ENCODE measurements at places on chromosomes 16 and 17. TPM values are rescaled to one million over a fixed set of nuclear protein-coding genes. Genes with fewer than 3 reads are reported as not detected.

The PPM1E gene
- 1.6 TPM for total RNA-seq

The TMC5 gene
- total RNA-seq: 1.6 TPM

The BMERB1 gene
- total RNA-seq: 7.3 TPM

The PLCG2 gene
- total RNA-seq: 42.8 TPM

The LRRC46 gene
- total RNA-seq: 0.82 TPM

The CBLN1 gene
- 0.14 TPM for total RNA-seq

The GRIN2A gene
- 1.2 TPM for total RNA-seq

The TBC1D26 gene
- 2.0 TPM for total RNA-seq

The SPEM3 gene
- not detected for total RNA-seq

The TLCD1 gene
- total RNA-seq: 22.9 TPM

The CLEC3A gene
- total RNA-seq: not detected

The PRCD gene
- total RNA-seq: 4.8 TPM

The PRSS22 gene
- 5.0 TPM for total RNA-seq

The WNT9B gene
- total RNA-seq: not detected

The CHTF8 gene
- 145 TPM for total RNA-seq

The CNGB1 gene
- 0.73 TPM for total RNA-seq

The ABCC3 gene
- not detected for total RNA-seq

The TMEM92 gene
- total RNA-seq: 73.6 TPM

The FA2H gene
- 2.4 TPM for total RNA-seq

The C17orf75 gene
- 26.3 TPM for total RNA-seq

The AOC2 gene
- total RNA-seq: 2.1 TPM

The USP31 gene
- 19.9 TPM for total RNA-seq

The HS3ST4 gene
- 3.9 TPM for total RNA-seq

The FBXL19 gene
- total RNA-seq: 82.4 TPM

The TAT gene
- not detected for total RNA-seq

The CNTD1 gene
- total RNA-seq: not detected

The CDH8 gene
- 13.9 TPM for total RNA-seq

The KLHL36 gene
- total RNA-seq: 59.2 TPM

The IST1 gene
- 253 TPM for total RNA-seq

The SLC5A2 gene
- total RNA-seq: not detected

The FDXR gene
- total RNA-seq: 18.2 TPM

The ATP2A3 gene
- 3.2 TPM for total RNA-seq

The ELP5 gene
- 45.3 TPM for total RNA-seq

The CDH11 gene
- 4.0 TPM for total RNA-seq

The RAI1 gene
- 35.9 TPM for total RNA-seq

The ACSM3 gene
- total RNA-seq: 1.6 TPM

The SLC13A5 gene
- 8.0 TPM for total RNA-seq

The KRTAP9-2 gene
- total RNA-seq: not detected

The CARD14 gene
- 0.31 TPM for total RNA-seq

The CYBC1 gene
- total RNA-seq: 66.8 TPM

The DNAH9 gene
- total RNA-seq: 0.88 TPM

The KRTAP3-1 gene
- total RNA-seq: not detected

The GPS1 gene
- total RNA-seq: 120 TPM

The PIPOX gene
- total RNA-seq: 5.9 TPM

The TEX19 gene
- total RNA-seq: 0.54 TPM

The CRLF3 gene
- 26.1 TPM for total RNA-seq

The NUDT16L1 gene
- total RNA-seq: 23.8 TPM

Measured in endodermal cell (in vitro differentiated cells).